GM18507 (cell line): ENCODE measurements at places on chromosomes 6 and 20.

- no peak for DNase-seq
Observed at GRCh38 chr6:89818977-89819335, 638 bp downstream of the MDN1 start.

DNA sequence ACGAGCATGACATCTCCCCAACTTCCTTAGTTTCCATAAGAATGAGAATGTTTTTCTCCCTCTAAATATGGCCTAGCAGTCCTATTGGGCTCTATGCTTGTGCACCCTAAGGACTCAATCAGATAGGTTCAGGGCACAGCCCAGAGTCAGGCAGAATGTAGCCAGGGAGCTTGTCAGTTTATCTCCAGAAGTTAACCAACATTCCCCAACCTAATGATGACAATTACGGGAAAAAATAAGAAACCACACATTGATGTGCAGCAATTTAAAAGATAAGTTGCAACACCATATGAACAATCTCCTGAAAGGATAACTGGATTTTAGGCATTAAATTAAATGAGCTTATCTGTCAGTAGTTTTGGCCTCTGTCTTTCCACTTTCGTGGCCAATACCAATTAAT, 71.1 kb downstream of the HDDC2 start:
- DNase-seq, result no peak

DNA sequence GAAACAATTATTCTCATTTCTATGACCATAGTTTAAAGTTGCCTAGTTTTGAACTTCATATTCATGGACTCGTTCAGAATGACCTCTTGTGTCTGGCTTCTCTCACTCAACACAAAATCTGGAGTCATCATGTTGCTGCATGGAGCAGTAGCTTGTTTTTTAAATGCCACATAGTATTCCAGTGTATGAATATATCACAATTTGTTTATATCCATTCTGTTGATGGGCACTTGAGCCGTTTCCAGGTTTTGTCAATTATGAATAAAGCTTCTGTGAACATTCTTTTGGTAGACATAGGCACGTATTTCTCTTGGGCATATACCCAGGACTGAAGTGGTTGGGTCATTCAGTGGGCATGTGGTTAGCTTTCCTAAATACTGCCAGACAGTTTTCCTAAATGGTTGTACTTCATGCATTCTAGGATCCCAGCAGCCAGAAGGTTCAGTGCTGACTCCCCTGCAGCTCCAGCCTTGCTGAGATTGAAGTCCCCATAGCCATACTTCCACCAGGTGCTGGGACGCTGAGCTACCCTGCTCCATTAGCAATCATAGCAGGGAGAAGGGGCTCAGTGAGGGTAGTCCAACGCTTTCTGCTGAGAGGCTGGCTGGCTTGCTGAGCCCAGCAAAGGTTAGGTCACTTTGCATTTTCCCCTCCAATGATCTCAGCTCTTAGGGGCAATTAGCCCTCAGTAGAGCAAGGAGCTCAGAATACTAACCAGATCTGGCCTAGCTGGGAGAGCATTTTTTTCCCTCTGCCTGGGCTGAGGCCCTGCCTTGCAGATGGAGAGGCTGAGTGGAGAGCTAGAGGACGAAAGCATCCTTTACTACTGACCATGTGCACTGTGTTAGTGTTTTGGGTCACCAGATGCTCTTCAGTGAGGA, 35.7 kb upstream of the CTNNBL1 start:
- no peak for DNase-seq

DNA sequence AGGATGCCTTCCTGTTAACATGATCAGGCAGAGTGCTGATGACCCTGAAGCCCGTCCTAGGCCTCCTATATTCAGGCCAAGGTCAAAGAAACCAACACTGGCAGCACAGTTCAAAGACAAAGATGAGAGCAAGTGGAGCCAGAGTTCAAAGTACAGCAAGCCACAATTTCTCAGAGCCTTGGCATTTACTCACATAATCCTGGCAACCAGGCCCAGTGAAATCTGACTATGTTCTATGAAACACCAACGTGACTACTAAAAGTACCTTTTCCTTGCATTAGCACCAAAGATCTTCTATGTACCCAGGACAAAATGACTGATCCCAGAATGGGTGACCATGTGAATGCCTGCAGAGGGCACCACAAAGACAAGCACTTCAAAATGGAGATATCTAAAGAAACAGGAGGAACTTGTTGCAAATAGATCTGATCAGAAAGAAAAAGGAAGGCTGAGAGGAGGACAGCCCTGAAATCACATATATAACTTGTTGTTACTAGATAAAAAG, 3.9 kb downstream of the NFS1 start:
- DNase-seq, result no peak

- no peak for DNase-seq
Observed at GRCh38 chr6:473768-474452, 82.4 kb downstream of the IRF4 start.

- DNase-seq, result no peak
Observed at GRCh38 chr6:89975366-89975765, 81.1 kb downstream of the GJA10 start.

- no peak for DNase-seq
Observed at GRCh38 chr6:168318579-168319278, 848 bp downstream of the DACT2 start.

DNA sequence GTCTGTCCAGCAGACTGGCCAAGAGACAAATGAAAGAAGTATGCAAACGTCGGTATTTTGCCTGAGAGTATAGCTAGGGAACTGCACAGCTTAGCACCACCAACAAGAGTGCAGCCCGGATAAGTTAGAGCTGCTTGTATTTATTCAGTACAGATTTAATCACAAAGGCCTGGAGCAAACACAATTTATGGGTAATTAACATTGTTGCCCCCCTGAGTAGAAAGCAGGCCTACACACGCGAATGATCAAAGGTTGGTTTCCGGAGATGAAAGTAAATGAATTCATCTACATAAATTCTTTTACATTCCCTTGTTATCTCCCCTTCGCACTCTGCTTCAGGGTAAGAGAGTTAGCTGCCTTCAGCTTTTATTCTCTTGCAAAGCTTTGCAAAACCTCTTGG, 24.7 kb upstream of the CRISP1 start:
- DNase-seq, result no peak

DNA sequence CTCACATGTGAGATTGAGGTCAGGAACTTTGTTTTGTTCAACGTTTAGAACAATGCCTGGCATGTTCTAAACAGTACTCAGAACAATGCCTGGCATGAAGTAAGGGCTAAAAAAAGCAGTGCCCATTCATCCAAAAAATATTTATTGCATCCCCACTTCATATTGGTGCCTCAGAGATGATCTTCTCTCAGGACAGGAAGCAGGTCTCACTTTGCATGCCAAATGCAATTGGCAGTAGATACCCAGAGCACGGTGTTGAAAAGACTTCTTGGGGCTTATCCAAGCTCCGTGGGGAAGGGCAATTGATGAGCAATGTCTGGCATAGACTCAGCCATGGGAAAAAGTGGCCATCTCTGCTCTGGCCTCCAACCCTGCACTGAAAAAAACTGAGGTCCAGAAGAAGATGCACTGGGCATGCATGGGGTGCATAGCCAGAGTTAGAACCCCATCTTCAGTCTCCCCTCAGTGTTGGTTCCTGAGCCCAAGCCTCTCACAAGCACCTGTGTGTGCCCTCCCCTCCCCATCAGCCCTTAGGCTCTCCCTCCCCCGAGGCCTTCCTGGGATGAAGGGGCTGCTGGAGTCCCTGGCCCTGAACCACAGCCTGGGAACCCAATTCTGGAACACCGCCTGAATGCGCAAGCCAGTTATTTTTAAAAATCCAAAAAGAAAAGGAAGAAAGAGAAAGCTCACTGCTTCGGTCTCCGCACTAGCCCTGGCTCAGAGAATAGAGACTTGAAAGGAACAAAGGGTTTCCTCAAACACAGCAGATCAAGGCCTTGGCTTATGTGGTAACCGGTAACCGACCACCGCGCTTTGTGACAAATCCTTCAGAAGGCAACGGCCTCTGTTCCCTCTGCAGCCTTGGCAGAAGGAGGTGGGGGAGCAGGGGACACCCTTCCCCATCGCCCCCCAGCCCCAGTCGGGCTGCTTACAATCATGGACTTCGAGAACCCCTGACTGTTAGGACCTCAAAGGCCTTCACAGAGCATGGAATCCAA, 78.5 kb upstream of the SIRPA start:
- no peak for DNase-seq

- no peak for DNase-seq
Observed at GRCh38 chr20:20521736-20522135, 153.8 kb downstream of the INSM1 start.

- DNase-seq, result no peak
Observed at GRCh38 chr6:53391170-53391569, 42.4 kb upstream of the ELOVL5 start.

DNA sequence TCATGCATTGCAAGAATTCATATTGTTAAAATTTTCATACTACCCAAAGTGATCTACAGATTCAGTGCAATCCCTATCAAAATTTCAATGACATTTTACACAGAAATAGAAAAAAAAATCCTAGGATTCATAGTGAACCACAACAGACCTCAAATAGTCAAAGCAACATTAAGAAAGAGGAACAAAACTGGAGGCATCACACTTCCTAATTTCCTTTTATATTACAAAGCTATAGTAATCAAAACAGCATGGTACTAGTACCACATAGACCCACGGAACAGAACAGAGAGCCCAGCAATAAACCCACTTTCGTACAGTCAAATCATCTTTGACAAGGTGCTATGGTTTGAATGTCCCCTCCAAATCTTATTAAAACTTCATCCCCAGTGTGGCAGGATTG, 39.7 kb downstream of the NTSR1 start:
- DNase-seq, result no peak

- no peak for DNase-seq
Observed at GRCh38 chr6:53795702-53796450, 1.1 kb downstream of the LRRC1 start.
